ENCODE measurements at places on chromosomes 2 and 18.

- DNase-seq: no peak
These were observed 17.8 kb upstream of the INO80C start for GRCh38 chr18:35515460-35516130.

DNA sequence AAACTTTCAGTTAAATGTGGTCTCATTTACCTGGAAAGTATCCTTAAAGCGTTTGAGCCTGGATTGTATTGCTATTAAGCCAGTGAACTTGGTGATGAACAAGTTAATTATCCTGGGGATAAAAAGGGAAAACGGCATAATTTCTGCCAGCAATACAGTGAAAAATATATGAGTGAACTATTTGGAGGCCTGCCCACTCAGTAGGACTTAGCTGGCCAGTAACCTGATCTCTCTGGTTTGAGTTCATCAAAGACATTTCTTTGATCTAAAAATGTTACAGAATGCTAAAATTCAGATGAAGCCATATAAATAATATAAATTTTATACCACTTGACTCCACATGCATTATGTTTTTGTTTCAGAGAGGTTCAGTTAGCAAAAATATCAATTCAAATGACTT lies 241.1 kb upstream of the VWC2L start:
- DNase-seq: peak; percentile 5

GRCh38 chr2:201255408-201256033 lies 4.8 kb upstream of the CASP8 start:
- DNase-seq: no peak

GRCh38 chr2:120454654-120455385 lies 108.9 kb downstream of the INHBB start:
- DNase-seq: peak; percentile 68

- no peak for DNase-seq
These were observed 952.9 kb downstream of the TRIB2 start for GRCh38 chr2:13669607-13670006.

DNA sequence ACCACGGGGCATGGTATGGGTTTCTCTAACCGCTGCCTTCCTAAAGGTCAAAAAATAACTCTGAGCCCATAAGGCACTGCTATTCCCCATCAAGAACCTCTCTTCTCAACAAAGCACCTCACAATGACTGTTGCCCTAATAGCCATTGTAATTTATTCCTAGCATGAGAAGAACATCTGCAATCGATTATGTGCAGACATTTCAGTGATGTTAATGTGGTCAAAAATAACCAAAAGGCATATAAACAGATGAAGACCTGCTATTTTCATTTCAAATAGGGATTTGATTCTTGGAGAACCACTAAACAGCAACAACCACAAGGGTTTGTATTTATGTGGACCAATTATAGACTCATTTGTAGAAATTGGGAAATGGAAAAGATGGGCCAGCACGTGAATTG lies 356.6 kb downstream of the FBXO15 start:
- no peak for DNase-seq

GRCh38 chr2:49845671-49846070 lies 691.4 kb upstream of the FSHR start:
- no peak for DNase-seq

GRCh38 chr2:170030040-170030439 lies 147.9 kb upstream of the MYO3B start:
- no peak for DNase-seq

DNA sequence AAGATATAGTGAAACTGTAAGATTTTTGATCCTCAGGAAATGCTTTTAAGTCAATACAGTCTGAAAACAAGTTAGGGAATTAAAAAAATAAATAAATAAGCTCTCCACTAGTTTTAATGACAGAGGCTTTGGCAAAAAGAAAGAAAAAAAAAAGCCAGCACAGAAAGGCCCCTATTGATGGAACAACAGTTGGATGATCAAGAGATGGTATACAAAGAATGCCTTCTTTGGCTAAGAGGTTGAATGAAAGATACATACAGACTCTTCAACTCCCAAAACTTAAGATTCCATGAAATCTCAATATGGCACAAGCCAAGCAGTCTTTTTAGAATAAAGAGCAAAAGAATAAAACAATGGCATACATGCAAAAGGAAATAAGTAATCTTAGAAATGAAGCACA lies 64.0 kb upstream of the GALNT5 start:
- no peak for DNase-seq

GRCh38 chr2:70083344-70084156 lies 3.7 kb upstream of the PCBP1 start:
- no peak for DNase-seq

DNA sequence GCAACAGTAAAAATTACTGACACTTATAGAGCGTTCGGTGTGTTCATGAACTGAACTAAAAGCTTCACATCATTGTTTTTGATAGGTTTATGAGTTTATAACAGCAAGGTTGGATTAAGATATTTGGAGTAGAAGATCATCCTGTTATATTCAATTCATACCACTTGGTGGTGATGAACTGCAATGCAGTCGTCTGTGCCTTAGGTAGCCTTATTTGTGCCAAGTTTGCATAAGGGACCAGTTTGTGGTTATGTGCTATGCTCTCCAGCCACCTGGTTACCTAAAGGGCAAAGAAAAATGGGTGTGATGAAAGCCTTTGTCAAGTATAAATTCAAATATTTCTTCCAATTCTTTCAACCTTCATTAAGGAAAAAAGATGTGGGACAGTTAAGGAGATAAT lies 150.9 kb upstream of the KCNH7 start:
- DNase-seq: no peak

GRCh38 chr18:62721839-62722795 lies 6.8 kb downstream of the PHLPP1 start:
- DNase-seq: peak; percentile 8

DNA sequence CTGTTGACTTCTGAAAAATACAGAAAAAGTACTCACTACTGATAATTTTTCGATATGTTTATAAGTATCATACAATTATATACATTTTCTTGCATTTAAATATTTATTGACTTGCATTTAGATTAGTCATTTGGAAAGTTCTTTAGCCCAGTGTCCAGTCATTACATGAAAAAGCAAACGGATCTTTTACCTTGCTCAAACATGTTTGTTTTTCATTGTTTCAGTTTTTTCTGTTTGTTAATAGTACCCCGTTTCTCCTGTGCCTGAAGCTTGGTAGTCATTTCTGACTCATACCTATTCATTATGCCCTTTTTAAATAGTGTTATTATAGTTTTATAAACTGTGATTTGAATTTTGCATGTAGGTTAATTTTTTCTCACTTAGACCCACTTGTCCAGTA lies 28.1 kb downstream of the CEP192 start:
- no peak for DNase-seq

- no peak for DNase-seq
These were observed 139.5 kb downstream of the LRRC30 start for GRCh38 chr18:7370375-7370774.

GRCh38 chr2:217599906-217600305 lies 402.9 kb downstream of the TNS1 start:
- no peak for DNase-seq

- DNase-seq: no peak
These were observed 14.0 kb downstream of the HRH4 start for GRCh38 chr18:24474406-24474805.

DNA sequence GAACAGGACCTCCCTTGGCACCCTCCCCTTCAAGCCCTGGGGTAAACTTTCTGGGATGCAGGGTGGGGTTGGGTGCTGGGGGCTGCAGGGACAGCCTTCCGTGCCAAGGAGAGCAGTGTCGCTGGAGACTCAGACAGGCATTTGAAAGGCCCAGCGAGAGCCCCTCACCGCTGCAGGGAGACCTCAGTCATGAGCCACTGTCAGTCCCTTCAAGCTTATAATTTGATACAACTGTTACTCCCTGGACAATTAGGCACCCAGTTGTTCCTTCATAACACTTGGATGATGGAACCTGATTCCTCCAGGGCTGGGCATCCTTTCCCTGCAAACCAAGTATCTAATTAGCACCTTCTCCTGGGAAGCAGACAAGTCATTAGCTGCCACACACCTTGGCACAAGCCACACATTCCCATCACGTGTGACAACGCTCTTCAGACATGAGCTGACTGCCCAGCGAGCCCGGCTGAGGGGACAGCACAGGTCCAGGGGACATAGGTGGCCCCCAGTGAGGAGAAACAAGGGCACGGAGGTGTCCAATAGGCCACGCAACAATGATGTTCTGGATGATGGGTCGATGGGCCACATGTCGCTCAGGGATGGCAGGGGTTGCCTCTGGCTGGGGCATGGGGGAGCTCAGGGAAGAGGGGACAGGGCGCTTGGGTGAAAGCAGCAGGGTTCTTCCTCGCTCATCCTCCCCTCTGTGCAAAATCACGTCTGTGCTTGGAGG lies 59.6 kb downstream of the KCNF1 start:
- no peak for DNase-seq

GRCh38 chr18:56775701-56776100 lies 124.5 kb downstream of the WDR7 start:
- no peak for DNase-seq

GRCh38 chr2:64327510-64328414 lies 126.2 kb upstream of the LGALSL start:
- no peak for DNase-seq

DNA sequence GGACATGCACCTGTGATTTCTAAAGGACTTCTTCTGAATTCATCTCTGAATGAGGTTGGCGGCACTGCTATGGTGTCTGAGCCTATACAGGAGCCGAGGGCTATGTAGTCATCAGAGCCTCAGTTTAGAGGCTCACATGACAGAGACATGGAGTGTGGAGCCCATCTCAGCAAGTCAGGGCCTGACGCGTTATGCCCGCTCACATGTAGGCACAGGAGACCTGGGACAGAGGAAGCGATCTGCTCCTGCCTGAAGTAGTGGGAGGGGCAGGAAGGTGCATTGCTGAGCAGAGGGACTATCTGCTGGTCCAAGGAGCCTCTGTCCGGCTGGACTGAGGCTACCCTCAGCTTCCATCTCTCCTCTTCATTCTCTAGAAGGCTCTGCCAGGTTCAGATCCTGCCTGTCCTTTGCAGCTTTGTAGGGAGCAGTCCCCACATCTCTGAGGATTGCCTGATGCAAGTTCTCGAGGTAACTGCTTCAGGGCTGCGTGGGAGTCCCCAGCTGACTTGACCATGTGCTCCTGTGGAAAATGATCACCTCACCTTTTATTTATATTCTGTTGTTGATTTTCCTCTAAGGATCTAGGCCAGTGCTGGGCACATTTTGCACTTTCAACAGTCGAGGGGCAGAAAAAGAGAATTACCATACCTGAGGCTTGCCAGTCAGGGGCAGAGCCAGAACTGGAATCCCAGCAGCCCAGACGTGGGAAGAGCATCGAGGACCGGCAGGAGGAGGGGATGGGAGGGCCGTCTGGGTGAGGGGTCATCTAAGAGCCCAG lies 16.6 kb downstream of the KLHL29 start:
- DNase-seq: no peak

DNA sequence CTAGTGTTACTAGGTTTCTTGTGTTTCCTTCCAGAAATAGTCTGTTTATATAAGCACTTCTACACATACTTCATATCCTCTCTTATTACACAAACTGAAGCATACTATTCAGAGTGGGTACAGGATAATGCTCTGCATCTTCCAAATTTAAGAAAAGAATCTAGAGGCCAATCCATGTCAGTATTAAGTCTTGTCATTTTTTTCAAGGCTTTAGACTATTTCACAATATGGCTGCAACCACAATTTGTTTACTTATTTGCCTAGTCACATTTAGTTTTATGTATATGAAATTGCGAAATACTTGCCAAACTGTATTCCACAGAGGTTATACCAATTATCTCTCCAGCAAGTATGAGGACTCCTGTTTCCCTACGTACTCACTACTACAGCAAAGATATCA lies 27.9 kb downstream of the IWS1 start:
- no peak for DNase-seq

DNA sequence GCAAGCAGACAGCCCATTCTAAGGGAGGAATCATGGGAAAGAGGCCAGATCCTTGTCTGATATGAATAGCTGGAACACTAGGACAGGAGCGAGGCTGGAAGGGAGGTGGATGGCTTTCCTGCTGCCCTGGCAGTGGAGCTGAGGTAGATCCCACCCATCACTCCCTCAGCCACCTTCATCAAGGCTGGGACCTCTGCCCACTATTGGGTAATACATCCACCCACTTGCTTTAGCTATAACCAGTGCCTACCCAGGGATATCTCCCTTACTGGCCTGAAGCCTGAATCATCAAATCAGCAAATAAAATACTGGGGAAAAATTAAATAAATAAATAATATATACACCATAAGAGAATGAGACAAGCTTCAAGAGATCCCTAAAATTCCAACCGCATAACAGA lies 183.2 kb upstream of the KYNU start:
- no peak for DNase-seq

- DNase-seq: peak; percentile 65
These were observed 75.8 kb downstream of the DYNC1I2 start for GRCh38 chr2:171762879-171763573.

- DNase-seq: peak; percentile 23
These were observed 111.4 kb downstream of the THADA start for GRCh38 chr2:43484323-43484930.

- no peak for DNase-seq
These were observed 96.4 kb upstream of the TEX51 start for GRCh38 chr2:126802316-126802715.

DNA sequence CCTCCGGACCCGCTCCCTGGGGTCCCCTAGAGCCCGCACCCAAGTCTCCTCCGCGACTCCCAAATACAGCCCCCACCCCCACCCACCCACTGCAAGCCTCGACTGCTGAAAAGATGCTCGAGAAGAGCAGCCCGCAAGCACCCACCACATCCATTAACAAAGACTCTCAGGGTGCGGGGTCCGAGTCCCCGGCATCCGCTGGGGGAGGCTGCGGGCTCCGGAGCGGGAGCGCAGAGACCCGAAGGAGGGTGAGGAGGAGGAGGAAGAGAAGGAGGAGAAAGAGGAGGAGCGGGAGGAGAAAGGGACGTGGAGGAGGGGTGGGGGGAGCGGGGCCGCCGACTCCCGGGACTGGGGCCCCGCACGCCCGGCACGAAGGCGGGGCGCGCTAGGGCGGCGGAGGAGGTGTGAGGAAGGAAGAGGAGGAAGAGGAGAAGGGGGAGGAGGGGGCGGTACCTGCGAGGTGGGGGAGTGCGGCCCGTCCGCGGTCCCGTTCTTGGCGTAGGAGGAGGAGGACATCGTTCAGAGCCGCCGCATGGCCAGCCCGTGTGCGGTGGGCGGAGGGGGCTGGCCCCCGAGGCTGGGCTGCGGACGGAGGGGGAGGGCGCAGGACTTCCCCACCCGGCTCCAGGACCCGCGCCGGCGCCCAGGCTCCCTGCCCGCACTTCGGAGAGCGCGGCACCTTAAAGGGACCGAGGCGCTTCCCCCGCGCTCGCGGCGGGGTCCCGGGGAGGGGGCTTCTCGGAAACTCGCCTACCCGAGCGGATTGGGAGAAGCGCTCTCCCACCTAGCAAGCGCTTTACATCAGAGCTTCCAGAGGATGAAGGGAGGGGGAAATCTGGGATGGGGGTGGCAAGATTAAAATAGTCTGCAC lies at the start of gene CACNB4:
TSS of gene CACNB4 (minus strand) at position 549 of the 871 bp plus-strand sequence.
- DNase-seq: no peak

- no peak for DNase-seq
These were observed 37.6 kb downstream of the FARP2 start for GRCh38 chr2:241393524-241394196.

Measured in brain microvascular endothelial cell (primary cell).